ENCODE measurements at places on chromosomes 4 and X.

DNA sequence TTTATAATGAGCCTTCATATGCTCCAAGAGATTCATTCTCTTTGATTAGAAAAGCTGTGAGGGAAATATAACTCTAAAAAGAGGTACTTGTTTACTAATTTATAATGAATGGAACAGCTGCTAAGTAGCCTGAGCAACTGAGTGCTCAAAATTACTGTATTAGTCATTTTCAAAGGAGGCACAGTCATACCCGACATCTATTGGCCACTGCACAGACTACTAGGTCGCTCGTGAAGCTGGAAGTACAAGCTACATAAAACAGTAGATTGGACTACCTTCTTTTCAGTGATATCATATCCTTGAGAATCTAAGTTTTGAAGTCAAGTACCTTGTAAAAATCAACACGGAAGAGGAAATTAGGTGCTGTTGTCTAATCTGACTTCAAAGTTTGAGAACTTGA lies 52.0 kb upstream of the GLRB start:
- no peak for DNase-seq

DNA sequence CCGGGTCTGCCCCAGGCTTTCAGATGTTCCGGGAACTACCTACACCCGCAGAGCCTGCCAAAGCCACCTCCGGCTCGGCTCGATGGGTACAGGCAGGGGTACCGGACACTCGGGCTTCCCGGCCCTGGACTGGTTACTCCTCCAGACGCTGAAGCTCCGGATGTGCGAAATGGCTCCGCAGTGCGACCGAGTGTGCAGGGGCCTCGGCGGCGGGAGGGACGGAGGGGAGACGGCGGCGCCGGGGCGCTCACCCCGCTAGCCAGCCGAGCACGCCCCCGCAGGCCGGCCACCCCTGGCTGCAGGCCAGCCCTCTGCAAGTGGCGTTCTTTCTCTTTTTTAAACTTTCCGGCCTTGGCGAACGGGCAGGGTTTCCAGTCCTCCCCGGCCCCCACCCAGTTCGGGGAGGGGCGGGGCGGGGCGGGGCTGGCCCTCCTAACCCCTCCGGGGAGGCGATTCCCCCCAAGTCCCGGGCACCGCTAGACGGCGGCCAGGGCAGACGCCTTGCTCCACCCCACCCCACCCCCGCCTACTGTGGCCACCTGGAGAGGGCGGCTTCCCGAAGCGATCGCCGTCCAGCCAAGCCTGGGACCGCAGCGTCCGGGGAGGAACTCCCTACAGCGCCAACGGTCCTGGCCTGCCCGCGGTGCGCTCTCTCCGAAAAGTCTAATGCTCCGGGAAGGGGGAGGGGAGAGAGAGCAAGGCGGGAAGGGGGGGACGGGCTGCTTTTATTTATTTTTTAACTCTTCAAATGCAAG lies 7.5 kb downstream of the BCOR start:
- DNase-seq: no peak

GRCh38 chr4:104408878-104409277 lies 85.8 kb downstream of the CXXC4 start:
- no peak for DNase-seq

GRCh38 chr4:16297003-16297402 lies 70.7 kb upstream of the TAPT1 start:
- no peak for DNase-seq

Data from suppressor macrophage treated with lipopolysaccharide for 1 hour (primary cell).